ENCODE measurements at places on chromosomes 2 and 18.
A peak's percentile ranks its signal among the peaks of the same experiment; 100 is the strongest.

- no peak for DNase-seq
Measured at GRCh38 chr18:79584491-79585394, 94.9 kb upstream of the CTDP1 start.

DNA sequence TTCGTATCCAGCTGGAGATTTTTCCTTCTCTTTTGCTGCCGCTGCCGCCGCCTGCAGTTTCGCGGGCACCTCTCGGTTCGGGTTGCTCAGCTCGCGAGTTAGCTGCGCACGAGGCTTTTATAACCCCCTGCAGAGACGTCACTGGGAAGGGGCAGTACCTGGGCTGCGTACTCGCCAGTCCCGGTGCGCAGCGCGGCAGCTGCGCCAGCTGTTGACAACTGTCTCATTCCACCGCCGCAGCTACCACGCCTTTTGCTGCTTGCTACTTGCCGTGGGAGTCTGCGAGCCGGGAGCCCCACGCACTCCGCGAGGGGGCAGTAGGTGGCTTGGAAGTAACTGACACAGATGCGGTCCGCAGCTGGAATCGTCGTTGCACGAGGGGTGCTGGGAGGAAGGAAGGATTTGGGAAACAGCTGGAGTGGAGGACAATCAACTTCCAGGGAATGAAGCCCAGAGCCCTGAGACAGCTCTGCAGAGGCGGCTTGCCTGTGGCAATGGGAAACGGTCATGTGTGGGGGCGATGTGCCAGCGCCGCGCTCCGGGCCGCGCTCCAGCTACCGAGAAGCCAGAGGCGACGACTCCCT, at the start of gene TACR1:
TACR1 (minus strand) TSS at position 93 of the 584 bp plus-strand sequence. CDS start 586 bp downstream, outside the sequence.
- peak; percentile 59 for DNase-seq

DNA sequence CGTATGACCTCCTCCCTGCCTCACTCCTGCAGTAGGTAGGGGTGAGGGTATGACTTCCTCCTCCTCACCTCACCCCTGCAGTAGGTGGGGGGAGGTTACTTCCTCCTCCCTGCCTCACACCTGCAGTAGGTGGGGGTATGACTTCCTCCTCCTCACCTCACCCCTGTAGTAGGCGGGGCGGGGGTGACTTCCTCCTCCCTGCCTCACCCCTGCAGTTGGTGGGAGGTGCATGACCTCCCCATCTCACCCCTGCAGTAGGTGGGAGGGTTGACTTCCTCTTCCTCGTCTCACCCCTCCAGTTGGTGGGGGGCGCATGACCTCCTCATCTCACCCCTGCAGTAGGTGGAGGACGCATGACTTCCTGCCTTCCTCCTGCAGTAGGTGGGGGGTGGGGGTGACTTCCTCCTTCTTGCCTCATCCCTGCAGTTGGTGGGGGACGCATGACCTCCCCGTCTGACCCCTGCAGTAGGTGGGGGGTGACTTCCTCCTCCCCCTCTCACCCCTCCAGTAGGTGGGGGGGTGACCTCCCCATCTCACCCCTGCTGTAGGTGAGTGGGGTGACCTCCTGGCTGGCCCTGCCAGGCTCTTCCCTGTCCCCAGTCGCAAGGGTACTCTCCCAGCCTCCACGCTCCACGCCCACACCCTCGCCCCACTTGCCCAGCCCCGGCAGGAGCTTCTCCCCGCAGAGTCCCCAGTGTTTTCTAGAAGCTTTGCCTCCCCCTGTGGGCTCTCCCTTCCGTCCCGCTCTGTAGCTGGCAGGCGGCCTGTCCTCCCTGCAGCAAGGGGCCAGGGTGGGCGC, 39.3 kb downstream of the TSHZ1 start:
- DNase-seq, result no peak

DNA sequence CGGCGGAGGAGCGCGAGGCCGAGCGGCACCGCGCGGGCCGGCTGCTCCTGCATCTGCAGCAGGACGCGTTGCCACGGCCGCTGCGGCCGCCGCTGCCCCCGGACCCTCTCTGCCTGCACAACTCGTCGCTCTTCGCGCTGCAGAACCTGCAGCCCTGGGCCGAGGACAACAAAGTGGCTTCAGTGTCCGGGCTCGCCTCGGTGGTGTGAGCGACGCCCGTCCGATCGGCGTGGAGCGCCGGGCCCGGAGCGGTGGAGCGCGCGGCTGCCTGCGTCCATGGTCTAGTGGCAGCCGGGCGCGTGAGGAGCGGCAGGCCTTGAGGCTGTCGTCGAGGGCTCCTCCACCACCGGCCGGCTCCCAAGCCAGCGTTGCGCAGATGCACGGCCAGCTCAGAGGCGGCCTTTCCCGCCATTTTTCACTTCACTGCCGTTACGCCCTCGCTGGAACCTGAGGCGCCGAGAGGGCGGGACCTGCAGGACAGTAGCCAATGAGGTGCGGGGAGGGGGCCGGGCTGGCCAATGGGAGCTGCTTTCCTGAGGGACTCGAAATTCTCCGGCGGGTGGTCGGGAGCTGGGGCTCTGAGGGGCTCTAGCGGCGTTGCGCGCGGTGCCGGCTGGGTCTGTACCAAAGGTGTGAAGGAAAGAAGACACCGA, 1.9 kb downstream of the TLX2 start:
- peak; percentile 46 for DNase-seq

DNA sequence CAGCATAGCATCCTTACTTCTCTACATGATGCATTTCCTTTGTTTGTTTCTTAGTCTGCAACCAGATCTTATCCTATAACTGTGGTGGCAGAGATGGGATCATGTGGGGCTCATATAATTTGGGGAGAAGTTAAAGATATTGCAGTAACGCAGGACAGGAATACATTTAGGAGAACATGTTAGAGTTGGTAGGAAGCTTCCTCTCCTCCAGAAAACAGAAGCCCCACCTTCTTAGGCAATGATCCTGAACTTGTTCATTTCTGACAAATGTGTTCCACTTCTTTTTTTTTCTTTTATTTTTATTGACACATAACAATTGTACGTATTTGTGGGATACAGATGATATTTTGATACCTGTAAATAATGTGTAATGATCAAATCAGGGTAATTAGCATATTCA, 99.9 kb downstream of the VSNL1 start:
- DNase-seq, result no peak

GRCh38 chr2:231169488-231169887, 28.9 kb upstream of the ARMC9 start:
- DNase-seq, result no peak

DNA sequence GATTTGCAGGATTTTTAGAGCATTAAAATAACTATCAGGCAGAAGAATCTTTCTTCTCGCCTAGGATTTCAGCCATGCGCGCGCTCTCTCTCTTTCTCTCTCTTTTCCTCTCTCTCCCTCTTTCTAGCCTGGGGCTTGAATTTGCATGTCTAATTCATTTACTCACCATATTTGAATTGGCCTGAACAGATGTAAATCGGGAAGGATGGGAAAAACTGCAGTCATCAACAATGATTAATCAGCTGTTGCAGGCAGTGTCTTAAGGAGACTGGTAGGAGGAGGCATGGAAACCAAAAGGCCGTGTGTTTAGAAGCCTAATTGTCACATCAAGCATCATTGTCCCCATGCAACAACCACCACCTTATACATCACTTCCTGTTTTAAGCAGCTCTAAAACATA, 137.0 kb downstream of the MEIS1 start:
- DNase-seq, result no peak

- DNase-seq, result no peak
Measured at GRCh38 chr2:68391869-68392268, 26.8 kb downstream of the PLEK start.

- peak; percentile 11 for DNase-seq
Measured at GRCh38 chr2:70412294-70413070, 110.6 kb upstream of the FAM136A start.

- no peak for DNase-seq
Measured at GRCh38 chr18:63570721-63571120, 16.4 kb upstream of the SERPINB13 start.

- DNase-seq, result no peak
Measured at GRCh38 chr18:35912332-35912731, 60.1 kb upstream of the RMP24 start.

- DNase-seq, result no peak
Measured at GRCh38 chr2:113937501-113937900, 47.6 kb downstream of the ACTR3 start.

GRCh38 chr2:197345846-197346370, 35.3 kb upstream of the ANKRD44 start:
- DNase-seq, result no peak

- DNase-seq, result peak; percentile 71
Measured at GRCh38 chr2:69625078-69625795, 18.3 kb downstream of the AAK1 start.

DNA sequence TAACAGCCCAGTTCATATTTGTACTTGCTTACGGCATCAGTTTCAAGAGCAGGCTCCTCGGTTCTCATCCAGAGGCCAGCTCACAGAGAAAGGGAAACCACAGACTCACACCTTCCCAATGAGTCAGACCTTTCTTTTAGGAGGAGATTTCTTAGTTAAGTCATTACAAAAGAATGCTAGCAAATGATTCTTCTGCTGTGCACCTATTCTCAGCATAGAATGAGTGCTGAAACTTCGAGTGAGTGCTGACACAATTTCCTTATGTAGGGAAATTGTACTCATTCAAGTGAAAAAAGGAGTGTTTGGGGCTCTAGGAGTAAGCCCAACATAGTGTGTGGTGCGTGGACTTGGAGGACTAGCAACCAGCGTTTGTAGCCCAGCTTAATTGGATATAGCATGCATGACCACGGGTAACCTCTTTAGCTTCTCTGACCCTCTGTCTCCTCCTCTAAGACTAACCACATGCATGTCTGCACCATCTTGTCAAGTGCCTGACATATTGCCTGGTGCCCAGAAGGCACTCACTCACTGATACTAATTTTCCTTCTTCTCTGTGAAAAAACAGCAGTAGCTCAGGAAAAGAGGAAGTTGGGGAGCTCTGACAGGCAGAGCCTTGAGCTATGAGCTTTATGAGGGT, 87.0 kb downstream of the ALPK2 start:
- peak; percentile 99 for DNase-seq

DNA sequence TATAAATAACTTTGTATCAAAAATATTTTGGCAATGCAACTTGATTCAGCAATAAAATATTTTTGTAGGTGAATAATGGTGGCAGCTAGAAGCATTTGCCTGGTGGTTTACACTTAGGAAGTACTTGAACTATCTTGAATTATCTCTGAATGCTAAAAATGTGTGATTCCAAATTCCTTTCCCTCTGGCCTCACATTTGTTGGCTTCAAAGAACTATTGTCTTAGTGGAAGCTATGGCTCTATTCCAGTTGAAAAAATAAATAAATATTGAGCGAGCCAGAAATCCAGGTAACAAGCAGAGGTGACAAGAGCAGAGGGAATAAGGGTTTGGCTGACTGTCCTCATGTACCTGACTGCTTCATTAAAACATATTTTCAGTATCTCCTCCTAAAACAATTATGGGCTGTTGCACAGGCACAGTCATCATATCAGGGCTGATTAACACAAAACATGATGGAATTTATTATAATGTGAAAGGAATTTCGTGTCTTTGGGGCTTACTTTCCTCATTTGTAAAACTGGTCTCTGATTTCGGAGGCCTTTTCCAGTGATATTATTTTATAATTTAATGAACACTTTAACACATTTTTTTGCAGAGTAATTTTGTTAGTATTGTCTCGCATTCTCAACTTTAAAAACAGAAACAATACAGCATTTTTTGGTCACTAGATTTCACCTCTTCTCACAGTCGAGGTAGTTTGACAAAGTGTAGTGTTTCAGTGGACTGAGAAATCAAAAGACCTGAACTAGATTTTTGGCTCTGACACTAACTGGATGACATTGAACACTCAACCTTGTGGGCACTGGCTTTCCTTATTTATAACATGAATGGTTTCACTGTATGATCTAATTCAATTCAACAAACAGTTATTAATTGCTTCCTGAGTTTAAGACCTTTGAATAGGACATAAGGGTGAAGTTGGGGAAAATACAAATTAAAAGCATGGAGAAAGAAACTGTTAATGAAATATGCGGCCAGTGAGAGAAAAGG, 7.8 kb upstream of the CAVIN2 start:
- DNase-seq, result peak; percentile 46

- DNase-seq, result no peak
Measured at GRCh38 chr2:6652251-6652650, 213.5 kb downstream of the CMPK2 start.

GRCh38 chr2:170524828-170525565, 190.1 kb upstream of the SP5 start:
- DNase-seq, result peak; percentile 56

Measured in iris pigment epithelial cell (primary cell).